ENCODE measurements at places on chromosomes 2 and 18. TPM values are rescaled to one million over a fixed set of nuclear protein-coding genes. Genes with fewer than 3 reads are reported as not detected.

Gene SAG
- not detected for total RNA-seq

Gene GPR45
- not detected for total RNA-seq

Gene HTR2B
- total RNA-seq = 2.1 TPM

Gene GAD1
- not detected for total RNA-seq

Gene BOLL
- not detected for total RNA-seq

Gene ZSWIM2
- total RNA-seq = not detected

Gene STAT4
- 2.8 TPM for total RNA-seq

Gene POTEJ
- not detected for total RNA-seq

Gene BOK
- 21.7 TPM for total RNA-seq

Gene CNDP2
- 43.7 TPM for total RNA-seq

Gene PSMA8
- total RNA-seq = not detected

Gene SLC35F6
- 19.6 TPM for total RNA-seq

Gene GTF2A1L
- 1.5 TPM for total RNA-seq

Gene ABCB11
- not detected for total RNA-seq

Gene KCNF1
- not detected for total RNA-seq

Gene SLC4A5
- 0.83 TPM for total RNA-seq

Gene IL1R2
- total RNA-seq = not detected

Gene ATP5F1A
- total RNA-seq = 821 TPM

Gene OSR1
- 1.2 TPM for total RNA-seq

Gene SERPINB7
- total RNA-seq = 31.5 TPM

Gene CCDC141
- not detected for total RNA-seq

Gene HOXD12
- not detected for total RNA-seq

Gene CTAGE1
- total RNA-seq = not detected

Gene C1D
- total RNA-seq = 17.9 TPM

Gene MC5R
- not detected for total RNA-seq

Gene LCT
- total RNA-seq = not detected

Gene IL36A
- total RNA-seq = not detected

Gene DOK6
- 10.4 TPM for total RNA-seq

Gene ASTL
- total RNA-seq = 0.23 TPM

Gene RAX
- not detected for total RNA-seq

Gene FIGN
- 1.2 TPM for total RNA-seq

Gene DSC2
- 2.8 TPM for total RNA-seq

Gene NGEF
- total RNA-seq = 3.4 TPM

Gene RFTN2
- total RNA-seq = 5.9 TPM

Gene ALPP
- total RNA-seq = not detected

Gene IL36B
- not detected for total RNA-seq

Gene MAP3K19
- not detected for total RNA-seq

Gene TNFAIP6
- total RNA-seq = 41.6 TPM

Gene SETBP1
- total RNA-seq = 0.89 TPM

Gene GKN2
- not detected for total RNA-seq

Gene LRRTM4
- total RNA-seq = not detected

Gene TWIST2
- total RNA-seq = 16.0 TPM

Gene ZFP36L2
- 6.4 TPM for total RNA-seq

Gene ITGB6
- 0.60 TPM for total RNA-seq

Gene MLPH
- 50.9 TPM for total RNA-seq

Gene CYP27C1
- not detected for total RNA-seq

Gene NTSR2
- total RNA-seq = not detected

Gene IL36G
- total RNA-seq = not detected

Gene SULT1C2
- not detected for total RNA-seq

Gene STEAP3
- total RNA-seq = 30.7 TPM
